ENCODE measurements at places on chromosomes 2 and 18. TPM values are rescaled to one million over a fixed set of nuclear protein-coding genes. Genes with fewer than 3 reads are reported as not detected.

The ACMSD gene
- polyA plus RNA-seq, result not detected

The SLC19A3 gene
- polyA plus RNA-seq, result not detected

The DIPK1C gene
- polyA plus RNA-seq, result not detected

The FAM124B gene
- not detected for polyA plus RNA-seq

The GPR155 gene
- 1.6 TPM for polyA plus RNA-seq

The KLHL41 gene
- not detected for polyA plus RNA-seq

The SCG2 gene
- not detected for polyA plus RNA-seq

The TSPYL6 gene
- not detected for polyA plus RNA-seq

The DYTN gene
- not detected for polyA plus RNA-seq

The NDUFAF7 gene
- polyA plus RNA-seq, result 10.9 TPM

The COL6A3 gene
- not detected for polyA plus RNA-seq

The TDRD15 gene
- 0.34 TPM for polyA plus RNA-seq

The PELI1 gene
- 23.9 TPM for polyA plus RNA-seq

The DHRS9 gene
- 3.3 TPM for polyA plus RNA-seq

The TTR gene
- polyA plus RNA-seq, result not detected
